IMR-90 (cell line): ENCODE measurements at places on chromosomes 3 and 15.

DNA sequence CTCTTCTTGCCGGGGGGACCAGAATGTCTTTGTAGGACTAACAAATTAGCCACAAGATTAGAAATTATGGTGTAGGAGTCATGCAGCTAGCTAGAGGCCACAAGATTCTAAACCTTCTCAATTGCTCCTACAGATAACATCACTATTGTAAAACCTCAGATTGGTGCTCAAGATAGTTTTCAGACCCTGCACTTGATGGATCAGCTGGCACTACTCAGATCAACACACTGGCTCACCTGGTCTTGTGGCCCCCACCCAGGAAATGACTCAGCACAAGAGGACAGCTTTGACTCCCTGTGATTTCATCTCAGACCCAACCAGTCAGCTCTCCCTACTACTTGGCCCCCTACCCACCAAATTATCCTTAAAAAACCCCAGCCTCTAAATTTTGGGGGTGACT, 124.1 kb upstream of the RASGRP1 start:
- DNase-seq = no peak

GRCh38 chr3:117417411-117417810, 707.8 kb downstream of the TUSC7 start:
- DNase-seq = peak; percentile 33

DNA sequence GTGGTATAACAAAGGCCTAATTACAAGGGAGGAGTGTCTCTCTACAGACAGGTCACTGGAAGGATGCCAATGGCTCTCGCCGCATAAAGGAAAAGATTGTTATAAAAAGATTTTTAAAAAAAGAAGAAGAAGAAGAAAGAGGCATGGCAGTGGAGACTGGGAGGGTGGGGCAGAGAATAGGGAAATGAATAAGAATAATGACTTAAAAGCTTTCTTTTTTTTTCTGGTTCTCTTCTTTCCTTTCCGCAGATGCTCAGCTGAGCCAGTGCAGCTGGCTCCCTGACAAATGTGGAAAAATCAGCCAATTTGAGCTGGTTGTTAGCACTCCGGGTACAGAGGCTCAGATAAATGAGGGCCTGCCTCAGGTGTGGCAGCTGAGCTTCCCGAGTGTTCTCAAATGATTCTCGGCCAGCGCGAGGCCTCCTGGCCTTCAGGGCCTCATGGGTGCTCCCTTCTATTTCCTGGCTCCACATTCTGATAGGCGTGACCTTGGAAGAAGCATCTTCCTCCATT, 234.1 kb downstream of the RORA start:
- no peak for DNase-seq

DNA sequence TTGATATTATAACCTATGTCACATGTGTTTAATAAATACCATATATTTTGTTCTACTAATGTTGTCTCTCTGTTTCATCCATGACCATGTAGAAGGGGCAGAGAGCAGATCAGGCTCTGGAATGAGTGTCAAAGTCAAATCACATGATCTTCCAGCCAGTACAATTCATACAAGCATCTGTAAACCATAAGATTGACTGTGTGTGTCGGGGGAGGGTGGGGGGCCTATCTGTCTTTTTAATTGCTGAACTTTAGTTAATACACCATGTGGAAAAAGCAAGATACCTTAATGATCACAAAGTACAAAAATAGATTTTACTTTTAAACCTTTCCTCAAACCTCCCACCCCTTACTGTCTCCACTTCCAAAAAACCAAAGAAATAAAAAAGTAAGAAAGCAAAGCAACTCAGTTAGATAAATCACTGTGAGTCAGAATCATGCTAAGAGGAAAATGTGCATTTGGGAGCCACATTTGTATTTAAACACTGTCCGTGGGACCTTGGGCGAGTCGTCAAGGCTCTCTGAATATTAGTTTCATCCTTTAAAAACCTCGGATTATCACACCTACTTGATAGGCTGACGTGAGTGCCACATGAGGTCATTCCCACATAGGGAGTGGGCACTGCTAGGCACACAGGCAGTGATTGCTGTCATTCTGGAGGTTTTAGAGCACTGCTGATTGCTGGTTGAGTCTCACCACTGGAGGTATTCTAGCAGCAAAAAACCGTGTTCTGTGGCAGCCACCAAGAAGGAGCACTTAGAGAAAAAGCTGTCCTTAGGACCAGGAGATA, 21.0 kb upstream of the POLR2M start:
- no peak for DNase-seq

- no peak for DNase-seq
Observed at GRCh38 chr3:14512942-14513327, 27.2 kb downstream of the GRIP2 start.

GRCh38 chr3:181933052-181933618, 221.4 kb downstream of the SOX2 start:
- DNase-seq = no peak

- no peak for DNase-seq
Observed at GRCh38 chr3:46671541-46672348, 21.7 kb downstream of the ALS2CL start.

- no peak for DNase-seq
Observed at GRCh38 chr3:146072061-146072460, 88.9 kb downstream of the PLOD2 start.

DNA sequence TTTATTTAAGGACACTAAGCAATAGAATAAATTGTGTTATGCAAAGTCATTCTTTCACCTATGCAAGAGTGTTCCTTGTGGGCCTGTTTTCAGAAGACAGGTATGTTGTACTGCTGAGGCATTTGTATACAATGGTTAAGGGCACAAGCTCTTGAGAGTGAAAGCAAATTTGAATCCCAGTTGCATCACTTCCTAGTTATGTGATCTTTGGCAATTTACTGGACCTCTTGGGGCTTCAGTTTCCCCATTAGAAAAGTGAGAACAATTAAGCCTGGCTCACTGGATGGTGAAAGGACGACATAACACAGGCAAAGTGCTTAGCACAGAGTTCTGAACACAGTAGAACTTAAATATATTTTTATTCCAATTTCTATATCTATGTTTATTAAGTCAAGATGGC, 117.4 kb downstream of the EFHB start:
- no peak for DNase-seq

DNA sequence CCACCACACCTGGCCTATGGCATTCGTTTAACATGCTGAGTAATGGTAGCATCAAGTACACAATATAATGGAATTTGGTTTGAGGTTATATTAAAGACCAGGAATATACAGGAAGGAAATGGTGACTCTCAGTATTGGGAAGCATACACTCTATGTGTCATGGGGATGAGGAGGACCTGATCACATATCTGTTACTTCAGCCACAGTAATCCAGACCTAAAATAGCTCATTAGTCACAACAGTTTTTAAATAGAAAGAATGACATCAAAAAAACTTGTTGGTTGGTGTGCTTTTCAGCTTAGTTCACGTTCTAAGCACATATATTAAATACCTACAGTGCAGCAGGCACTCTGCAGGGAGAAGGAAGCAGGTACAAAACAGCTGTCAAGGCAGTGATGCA, 52.5 kb upstream of the ATP2C1 start:
- no peak for DNase-seq

DNA sequence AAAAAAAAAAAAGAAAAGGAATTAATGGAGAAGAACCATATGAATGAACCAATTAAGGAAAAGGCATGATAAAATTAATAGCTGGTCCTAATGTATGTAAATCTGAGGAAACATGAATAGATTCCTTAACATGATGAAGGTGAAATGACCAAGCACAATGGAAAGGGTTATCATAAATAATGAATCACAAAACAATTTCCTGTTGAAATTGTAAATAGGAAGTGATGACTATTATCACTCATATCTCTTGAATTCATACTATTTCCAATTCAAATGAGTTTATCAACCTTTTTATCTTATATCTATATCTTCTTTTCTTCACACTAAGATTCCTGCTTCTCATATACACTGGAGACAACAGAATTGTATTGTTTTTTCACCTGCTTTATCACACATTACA, 32.0 kb downstream of the AADACL2 start:
- DNase-seq = no peak

DNA sequence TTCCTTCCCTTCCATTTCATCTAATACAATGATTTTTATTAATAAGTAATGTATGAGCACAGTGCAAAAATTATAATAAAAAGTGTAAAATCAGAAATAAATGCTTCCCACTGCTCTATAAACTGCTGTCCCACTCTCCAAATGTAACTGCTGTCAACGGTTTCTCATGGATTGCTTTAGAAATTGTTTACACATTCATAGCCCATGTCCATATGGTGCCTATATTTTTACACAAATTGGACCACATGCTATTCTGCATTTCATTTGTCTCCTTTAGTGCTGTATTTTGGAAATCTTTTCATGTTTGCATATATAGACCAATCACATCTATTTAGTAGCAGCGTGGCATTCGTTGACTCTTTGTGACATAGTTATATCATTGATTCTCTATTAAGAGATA, 164.7 kb upstream of the SLCO3A1 start:
- DNase-seq = no peak

DNA sequence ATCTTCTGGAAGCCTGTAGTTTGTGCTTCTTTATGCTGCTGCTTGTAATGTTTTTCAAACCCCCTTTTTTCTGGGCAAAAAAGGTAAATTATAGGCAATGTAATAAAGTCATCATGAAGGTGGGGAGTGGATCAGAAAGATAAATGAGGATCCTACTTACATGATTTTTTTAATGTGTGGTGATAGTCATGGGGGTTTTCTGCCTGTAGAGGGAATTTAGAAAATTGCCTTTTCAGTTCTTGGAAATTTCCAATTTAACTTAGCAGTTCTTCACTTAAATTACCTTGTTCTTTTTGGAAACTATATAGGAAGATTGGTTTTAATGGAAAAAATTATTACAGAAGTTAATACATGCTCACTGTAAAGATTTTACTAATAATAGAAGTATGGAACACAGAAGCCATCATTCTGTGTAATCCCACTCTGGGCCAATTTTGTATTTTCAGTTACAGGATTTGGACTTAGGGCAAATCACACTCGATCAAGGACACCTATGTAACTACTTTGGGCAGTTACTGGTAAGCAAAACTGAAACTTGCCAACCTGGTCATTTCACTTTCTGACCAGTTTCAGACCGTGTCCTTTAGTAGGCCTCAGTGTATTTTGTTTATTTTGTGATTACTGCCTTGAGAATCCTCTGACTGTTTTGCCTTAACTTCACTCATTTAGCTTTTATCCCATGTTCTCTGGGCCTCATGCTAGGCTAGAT, 10.5 kb upstream of the SCAANT1 start:
- DNase-seq = no peak

GRCh38 chr15:54519577-54519976, 541.3 kb downstream of the UNC13C start:
- DNase-seq = no peak

GRCh38 chr15:69467636-69468035, 15.0 kb downstream of the RPLP1 start:
- no peak for DNase-seq

- no peak for DNase-seq
Observed at GRCh38 chr3:141853081-141853601, 23.3 kb upstream of the ATP1B3 start.

- peak; percentile 42 for DNase-seq
Observed at GRCh38 chr3:170603770-170604510, 18.1 kb upstream of the SLC7A14 start.
